ENCODE measurements at places on chromosomes 6 and 20.

- no peak for DNase-seq
Observed at GRCh38 chr20:34426026-34426425, 63.0 kb downstream of the ITCH start.

- DNase-seq, result no peak
Observed at GRCh38 chr6:74199215-74199915, 503.4 kb downstream of the CD109 start.

DNA sequence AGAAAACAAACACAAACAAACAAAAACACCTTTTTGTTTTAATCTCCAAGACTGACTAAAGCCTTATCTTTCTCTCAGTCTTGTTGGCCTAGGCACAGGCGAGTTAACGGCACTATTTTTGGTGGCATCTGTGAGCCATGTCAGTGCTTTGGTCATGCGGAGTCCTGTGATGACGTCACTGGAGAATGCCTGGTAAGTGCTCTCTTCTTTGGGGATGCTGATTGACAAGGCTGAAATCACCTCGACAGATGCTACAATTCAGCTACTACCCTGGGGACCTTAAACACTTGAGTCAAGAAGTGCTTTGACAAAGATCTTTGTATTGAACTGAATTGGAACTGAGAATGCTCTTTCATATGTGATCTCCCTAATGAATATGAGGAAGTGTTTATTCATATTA is 384.1 kb downstream of the LAMA2 start:
- no peak for DNase-seq

- no peak for DNase-seq
Observed at GRCh38 chr6:154583546-154584188, 73.2 kb upstream of the CNKSR3 start.

- no peak for DNase-seq
Observed at GRCh38 chr6:56222499-56222898, 24.9 kb downstream of the COL21A1 start.

DNA sequence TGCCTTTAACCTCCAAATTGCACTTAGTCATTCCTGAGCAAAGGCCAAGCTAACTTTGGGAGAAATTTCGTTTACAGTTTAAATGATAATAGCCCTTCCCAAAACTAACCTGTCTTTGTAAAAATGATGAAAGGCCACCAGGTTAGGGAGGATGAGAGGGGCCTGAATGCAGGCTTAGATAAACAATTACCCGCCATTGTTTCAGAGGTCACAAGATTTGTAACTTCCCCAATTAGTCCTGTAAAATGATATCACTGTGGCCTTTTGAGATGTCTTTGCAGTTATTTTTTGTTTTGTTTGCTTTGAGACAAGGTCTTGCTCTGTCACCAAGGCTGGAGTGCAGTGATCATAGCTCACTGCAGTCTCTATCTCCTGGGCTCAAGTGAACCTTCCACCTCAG is 26.3 kb downstream of the GNL1 start:
- DNase-seq, result no peak

GRCh38 chr6:125259354-125259736 is 42.4 kb downstream of the HDDC2 start:
- no peak for DNase-seq

GRCh38 chr6:52361414-52361944 is 472 bp upstream of the PAQR8 start:
- DNase-seq, result peak; percentile 43

Measured in left hindlimb (tissue), 1 donor.